ENCODE measurements at places on chromosomes 2 and 18.

DNA sequence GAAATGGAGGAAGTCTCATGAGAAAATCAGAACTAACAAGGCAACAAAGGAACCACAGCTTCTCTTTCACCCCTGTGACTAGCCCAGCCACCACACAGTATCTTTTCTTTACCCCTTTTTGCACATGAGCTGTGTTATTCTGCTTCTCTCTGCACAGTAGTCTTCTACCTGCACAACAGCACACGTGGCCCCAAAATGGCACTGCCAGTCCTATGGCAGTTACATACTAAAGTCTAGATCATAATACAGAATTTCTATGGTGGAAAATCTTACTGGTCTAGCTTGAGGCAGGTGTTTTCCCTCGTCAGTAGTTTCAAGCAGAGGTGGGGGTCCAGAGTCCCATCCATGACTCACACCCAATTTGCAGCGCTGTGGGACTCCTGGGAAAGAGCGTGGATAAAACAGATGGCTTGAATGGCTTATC is 177.7 kb downstream of the DIS3L2 start:
- DNase-seq = no peak

- DNase-seq = no peak
Observed at GRCh38 chr2:37085731-37086147, 1.4 kb downstream of the GPATCH11 start.

DNA sequence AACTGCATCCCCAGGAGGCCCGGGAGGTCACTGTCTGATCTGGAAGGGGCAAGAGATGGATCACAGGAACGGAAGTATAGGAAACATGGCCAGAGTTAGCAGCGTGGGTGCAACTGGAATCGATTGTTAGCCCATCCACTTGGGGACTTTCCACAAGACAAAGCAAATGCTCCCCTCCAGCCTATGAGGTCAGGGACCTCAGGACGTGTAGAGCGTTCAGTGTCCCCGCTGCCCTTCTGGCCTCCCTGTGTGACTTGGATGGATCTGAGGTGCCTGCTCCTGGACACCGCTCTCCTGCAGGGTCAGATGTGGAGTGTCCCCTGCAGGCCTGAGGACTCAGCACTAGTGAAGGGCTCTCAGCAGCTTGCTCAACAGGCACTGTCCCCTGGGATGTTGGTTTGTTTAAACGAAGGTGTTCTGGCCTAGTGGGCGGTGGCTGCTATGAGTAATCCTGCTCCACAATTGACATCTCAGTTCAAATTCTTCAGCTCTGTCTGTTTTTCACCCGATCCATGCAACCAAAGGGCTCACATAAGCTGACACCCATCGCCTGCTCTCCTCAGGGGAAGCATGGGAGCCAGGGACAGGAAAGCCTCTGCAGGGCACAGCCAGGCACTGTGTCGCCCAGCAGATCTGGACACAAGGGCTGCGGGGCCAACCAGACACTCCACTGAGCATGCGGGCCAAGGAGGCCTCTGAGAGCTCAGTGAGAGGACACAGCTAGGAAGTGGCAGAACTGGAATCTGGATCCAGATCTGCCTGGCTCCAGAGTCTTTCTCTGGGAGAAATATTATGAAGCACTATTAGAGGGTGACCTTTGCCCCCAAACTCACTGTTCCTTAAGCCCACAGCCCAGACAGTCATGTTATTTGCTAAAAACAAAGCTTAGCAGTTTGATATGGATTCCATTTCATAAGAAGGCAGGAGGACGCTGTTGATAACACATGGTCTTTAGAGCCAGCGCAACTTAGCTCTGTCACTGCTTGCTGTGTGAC is 78.5 kb downstream of the RHOB start:
- no peak for DNase-seq

DNA sequence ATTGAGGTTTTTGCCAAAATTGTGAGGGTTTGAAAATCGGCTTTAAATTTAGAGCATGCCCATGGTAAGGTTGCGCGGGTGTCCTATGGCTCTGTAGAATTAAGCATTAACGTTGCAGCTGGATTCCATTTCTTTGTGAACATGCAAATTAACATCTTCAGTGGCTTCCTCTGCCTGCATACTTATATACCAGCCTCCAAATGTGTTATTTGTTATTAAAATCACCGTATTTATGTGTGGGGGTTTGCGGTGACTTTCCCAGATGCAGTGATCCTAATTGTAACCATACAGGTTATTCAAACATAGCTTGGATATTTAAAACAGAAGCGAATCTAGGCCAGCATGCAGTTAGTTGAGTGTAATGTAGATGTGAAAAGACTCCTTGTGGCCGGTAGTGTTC is 80.2 kb downstream of the TGOLN2 start:
- no peak for DNase-seq

DNA sequence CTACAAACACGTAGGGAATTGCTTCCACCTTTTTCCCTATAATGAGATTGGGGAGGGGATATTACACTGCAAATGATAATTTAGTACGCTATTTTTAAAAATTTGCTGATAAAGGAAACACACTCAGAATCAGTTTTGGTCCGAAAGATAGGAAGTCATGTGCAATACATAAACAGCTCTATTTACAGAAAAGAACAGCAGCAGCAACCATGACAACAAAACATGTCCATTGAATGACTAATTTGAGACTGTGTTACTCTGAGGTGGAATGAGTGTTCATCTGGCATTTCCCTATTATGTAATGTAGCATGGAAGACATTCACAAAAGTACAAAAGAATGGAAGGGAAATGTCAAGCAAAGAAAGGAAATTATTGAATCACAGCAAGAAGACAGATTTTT is 337.2 kb downstream of the NBAS start:
- DNase-seq = no peak

GRCh38 chr18:12296457-12296856 is 11.6 kb upstream of the TUBB6 start:
- no peak for DNase-seq

- DNase-seq = no peak
Observed at GRCh38 chr2:140972724-140973123, 1158.1 kb downstream of the LRP1B start.

GRCh38 chr2:62440281-62440946 is 65.6 kb downstream of the TMEM17 start:
- DNase-seq = no peak

- DNase-seq = no peak
Observed at GRCh38 chr2:71615767-71616730, 162.7 kb downstream of the DYSF start.

DNA sequence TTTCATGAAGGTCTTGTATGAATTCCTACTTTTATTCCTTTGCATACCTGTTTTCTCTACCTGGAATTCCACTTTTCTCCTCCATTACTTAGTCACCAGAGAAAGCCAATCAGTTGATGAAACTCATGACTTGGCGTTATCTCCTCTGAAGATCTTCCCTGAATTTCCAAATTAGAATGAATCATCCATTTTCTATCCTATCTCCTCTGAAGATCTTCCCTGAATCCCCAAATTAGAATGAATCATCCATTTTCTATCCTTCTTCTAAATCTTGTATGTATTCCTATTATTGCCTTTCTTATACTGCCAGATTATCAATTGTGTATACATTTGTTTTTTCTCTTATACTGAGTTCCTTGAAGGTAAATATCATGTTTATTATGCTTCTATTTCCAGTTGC is 440.4 kb downstream of the CCDC85A start:
- DNase-seq = no peak

DNA sequence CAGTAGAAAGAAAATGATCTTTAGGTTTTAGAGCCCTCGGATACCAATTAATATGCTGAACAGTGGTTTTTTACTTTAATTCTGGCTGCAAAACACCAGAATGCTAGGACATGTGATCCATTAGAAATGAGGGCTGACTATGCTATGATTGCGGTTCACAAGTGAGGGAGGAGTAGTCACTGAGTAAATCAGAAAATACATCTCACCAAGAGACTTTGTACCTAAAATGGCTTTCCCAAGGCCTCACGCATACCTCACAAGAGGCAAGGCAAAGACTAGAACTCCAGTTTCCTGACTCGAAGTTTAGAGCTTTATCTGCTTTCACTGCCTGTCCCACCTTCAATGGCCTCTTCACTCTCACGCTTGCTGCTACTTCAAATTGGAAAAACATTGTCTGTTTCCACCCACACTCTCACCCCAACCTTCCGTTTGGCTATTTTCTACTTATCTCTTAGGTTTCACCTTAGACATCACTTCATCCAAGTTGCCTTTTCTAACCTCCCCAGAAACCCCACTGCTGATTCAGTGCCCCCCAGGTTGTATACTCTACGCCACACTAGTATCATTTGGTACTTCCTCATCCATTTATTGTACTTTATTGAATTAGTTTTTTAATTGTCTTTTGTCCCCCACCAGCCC is 5.1 kb upstream of the MBD2 start:
- no peak for DNase-seq

GRCh38 chr2:132670496-132671150 is 618 bp upstream of the LYPD1 start:
- no peak for DNase-seq

- no peak for DNase-seq
Observed at GRCh38 chr2:6896930-6897759, 19.6 kb downstream of the RSAD2 start.

DNA sequence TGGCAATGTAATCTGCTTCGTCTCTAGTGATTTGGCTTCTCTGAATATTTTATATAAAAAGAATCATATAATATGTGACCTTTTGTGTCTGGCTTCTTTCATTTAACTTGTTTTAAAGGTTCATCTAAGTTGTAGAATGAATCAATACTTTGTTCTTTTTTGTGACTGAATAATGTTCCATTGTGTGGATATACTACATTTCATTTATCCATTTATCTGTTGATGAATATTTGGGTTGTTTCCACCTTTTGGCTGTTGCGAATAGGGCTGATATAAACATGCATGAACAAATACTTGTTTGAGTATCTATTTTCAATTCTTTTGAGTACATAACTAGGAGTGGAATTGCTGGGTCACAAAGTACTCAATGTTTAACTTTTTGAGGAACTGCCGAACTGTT is 63.8 kb upstream of the TNP1 start:
- DNase-seq = no peak

DNA sequence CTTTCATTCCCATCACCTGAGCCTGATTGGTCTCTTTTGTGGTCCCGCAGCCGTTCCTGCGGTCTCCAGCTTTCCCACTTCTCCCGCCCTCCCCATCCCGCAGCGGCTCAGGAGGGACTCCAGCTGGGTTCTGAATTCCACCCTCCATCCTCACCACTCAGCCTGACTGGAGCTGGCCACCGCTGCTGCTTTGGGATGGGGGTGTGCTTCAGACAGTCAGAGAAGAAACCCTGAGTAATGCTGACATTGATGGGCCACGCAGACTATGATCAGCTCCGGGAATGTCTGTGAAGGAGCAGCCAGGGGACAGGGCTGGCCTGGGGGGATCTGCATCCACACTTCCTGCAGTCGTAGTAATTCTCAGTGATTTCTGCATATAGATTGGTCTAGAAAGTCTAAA is 45.9 kb upstream of the TXNDC2 start:
- DNase-seq = no peak

DNA sequence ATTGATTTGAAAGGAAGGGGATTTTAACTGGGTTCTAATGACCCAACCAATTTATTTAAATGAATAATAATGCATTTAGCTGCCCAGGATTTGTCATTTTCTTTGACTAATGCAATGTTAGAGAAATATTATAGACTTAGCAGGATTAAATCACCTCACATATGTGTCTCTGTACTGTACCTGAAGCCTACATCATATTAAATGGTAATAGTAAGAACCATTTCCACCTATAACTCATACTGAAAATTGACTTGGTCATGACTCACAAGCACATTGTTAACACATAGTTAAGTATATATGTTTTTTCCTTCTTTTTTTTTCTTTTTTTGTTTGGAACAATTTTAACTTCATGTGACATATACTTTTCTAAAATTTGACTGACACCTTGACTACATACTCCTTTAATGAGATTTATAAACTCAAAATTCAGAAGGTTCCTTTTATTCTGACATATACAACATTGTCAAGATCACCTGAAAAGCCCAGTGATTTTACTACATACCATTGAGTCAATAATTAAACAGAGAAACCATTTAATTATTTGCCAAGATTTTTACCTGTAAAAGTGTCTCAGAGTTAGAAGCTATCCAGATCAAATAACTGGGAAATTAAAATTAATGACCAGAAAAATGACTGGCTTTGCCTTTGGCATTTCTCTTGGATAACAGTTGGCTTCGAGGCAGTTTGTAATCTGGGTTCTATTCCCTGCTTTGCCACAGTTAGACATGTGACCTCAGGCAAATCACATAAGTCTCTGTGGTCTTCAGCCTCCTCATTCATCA is 58.8 kb upstream of the CDC42EP3 start:
- DNase-seq = no peak

- no peak for DNase-seq
Observed at GRCh38 chr2:192072261-192072660, 122.5 kb downstream of the TMEFF2 start.

DNA sequence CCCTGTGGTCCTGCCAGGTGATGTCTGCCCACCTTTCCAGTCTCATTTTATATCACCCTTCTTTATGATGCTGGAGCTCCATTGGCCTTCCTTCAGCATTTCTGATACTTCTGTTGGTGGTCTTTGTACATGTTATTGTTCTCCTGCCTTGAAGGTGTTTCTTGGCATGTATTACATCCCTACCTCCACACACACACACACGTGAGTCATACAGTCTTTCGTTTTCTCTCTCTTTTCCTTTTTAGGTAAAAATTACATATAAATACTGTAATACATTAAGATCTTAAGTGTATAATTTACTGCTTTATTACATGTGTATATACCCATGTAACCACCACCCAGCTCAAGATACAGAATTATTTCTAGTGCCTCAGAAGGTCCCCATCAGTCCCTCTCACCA is 10.2 kb upstream of the ADGRF3 start:
- DNase-seq = no peak

- DNase-seq = no peak
Observed at GRCh38 chr2:241062389-241063092, 39.5 kb downstream of the MTERF4 start.

DNA sequence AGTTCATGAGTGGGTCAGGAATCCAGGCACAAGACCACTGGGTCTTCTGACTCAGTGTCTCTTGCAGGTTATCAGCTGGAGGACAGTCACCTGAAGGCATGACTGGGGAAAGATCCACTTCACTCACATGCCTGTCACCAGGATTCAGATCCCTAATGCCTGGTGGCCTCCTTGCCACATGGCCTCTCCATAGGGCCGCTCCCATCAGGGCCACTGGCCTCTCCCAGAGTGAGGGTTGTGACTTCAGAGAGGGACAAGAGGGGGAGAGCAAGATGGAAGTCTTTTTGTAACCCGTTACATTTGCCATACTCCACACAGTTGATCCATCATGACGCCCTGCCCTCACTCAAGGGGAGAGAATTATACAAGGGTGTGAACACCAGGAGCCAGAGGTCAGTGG is 13.0 kb upstream of the OTOS start:
- DNase-seq = no peak

- no peak for DNase-seq
Observed at GRCh38 chr2:144333143-144333555, 186.8 kb downstream of the ZEB2 start.

DNA sequence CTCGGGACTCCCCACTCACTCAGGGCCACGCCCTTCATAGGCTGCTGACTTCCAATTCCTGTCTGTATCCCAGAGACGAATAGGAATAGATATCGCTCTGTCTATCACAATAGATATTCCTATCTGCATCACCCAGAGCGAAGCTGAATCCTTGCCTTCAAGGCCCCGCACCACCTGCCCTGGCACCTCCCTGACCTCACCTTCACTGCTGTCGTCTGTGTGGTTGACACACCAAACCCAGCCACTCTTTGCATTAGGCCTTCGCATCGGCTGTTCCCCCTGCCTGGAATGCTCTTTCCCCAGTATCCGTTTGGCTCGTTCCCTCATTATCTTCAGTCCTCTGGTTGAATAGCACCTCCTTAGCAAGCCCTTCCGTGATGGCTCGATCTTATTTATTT is 43.5 kb downstream of the ATOH8 start:
- no peak for DNase-seq

GRCh38 chr2:77521931-77522470 is at the start of gene LRRTM4:
Gene LRRTM4 (minus strand): TSS chr2:77522376.
- DNase-seq = no peak
